ENCODE measurements at places on chromosomes 3 and 15.

GRCh38 chr15:70264738-70265465, 167.2 kb upstream of the TLE3 start:
- DNase-seq, result no peak

DNA sequence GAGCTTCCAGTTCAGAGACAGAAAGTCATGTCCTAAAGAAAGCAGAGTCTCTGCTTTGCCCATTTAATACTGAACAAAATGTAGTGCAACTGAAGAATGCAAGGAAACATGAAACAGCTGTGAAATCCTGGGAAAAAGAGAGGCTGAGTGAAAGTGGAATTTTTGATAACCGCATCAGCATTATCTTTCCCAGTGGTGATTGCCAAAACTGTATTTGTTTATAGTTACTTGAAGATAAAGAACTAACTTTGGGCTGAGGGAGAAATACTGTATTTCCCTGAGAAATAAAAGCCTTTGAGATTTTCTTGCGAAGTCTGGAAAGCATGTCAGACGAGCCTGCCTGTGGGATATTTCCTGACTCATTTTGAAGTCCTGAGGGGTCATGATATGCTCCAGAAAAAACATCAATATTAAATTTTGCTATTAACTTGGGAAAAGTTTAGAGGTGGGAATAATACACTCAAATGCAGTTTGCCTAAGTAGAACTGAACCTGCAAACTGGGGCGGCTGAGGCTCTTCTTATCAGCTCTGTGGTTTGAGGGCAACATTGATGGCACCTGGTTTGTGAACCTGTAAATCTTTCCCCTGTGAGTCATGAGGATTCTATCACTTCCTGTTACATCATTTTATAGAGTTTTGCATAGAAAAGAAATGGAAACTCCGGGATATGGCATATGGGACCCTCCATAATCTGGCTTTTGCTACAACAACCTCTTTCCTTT, 855.3 kb downstream of the MCTP2 start:
- DNase-seq, result no peak

DNA sequence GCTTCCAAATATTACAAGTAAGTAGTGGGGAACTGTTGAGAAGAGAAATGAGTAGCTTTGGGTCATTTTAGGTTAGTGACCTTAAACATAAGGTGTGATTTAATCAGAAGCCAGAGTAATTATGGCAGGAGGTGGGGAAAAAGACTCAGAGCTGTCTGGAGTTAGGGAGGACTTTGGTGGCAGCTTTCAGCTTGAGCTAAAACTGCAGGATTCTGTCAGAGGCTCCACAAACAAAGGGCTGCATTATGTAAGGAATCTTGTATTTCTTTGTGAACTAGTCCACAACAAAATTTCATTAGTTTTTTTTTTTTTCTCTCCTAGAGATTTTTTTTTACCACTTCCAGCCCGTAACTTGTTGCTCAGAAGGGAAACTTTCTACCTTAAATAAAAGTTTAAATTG, 345.3 kb downstream of the TIGIT start:
- no peak for DNase-seq

- no peak for DNase-seq
Measured at GRCh38 chr3:38966811-38967692, 84.7 kb downstream of the SCN11A start.

- DNase-seq, result no peak
Measured at GRCh38 chr15:77808075-77808474, 175.4 kb upstream of the LINGO1 start.

GRCh38 chr15:100997442-100997841, 78.3 kb downstream of the LRRK1 start:
- no peak for DNase-seq

GRCh38 chr3:57959423-57960173, 48.6 kb upstream of the FLNB start:
- no peak for DNase-seq

DNA sequence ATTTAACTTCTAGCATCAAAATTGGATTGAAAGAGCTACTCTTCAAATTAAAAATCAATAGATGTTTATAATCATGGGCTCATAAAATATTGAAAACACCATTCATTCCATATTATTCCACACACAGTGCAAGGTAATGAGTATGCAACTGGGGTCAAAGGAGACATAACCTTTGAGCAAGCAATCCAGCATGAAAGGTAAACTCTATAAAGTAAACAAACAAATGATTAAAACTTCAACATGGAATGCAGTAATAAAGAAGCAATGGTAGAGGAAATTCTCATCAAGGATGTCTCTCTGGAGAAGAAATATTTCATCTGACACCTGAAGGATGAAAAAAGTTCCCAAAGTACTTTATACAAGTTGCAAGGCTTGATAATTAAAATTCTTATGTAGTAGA, 25.8 kb downstream of the MECOM start:
- DNase-seq, result no peak

DNA sequence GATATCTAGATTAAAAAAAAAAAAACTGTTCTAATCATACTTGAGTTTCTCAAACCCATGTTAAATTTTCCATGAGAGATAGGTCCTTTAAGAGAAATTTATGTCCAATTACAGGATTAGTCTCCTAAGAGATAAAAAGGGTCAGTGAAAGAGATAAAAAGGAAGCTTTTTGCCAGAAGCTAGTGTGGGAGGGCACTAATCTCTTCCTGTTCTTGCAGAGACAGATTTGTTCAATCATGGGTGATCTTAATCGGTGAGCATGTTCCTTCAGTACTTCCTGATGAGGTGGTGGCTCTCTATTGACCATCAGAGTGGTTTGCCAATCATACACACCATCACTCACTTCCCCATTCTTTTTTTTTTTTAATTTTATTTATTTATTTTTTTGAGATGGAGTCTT, 16.9 kb upstream of the LPP start:
- DNase-seq, result no peak

- DNase-seq, result no peak
Measured at GRCh38 chr3:30199096-30199759, 407.2 kb upstream of the TGFBR2 start.

DNA sequence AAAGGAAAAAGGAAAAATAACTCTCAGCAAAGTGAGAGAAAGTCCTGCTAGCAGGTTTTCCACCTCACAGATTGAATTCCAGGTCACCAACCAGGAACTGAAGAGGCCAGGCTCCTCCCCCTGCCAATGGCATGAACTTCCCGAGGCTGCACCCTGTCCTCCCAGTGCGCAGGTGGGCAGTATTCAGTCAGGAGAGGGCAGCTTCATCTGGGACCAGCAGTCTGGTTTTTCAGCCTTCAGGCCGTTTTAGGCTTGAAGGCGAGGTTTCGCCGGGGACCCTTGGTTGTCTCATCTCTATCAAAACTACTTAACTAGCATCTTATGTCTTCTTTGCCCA, 41.2 kb downstream of the TRAT1 start:
- DNase-seq, result no peak

DNA sequence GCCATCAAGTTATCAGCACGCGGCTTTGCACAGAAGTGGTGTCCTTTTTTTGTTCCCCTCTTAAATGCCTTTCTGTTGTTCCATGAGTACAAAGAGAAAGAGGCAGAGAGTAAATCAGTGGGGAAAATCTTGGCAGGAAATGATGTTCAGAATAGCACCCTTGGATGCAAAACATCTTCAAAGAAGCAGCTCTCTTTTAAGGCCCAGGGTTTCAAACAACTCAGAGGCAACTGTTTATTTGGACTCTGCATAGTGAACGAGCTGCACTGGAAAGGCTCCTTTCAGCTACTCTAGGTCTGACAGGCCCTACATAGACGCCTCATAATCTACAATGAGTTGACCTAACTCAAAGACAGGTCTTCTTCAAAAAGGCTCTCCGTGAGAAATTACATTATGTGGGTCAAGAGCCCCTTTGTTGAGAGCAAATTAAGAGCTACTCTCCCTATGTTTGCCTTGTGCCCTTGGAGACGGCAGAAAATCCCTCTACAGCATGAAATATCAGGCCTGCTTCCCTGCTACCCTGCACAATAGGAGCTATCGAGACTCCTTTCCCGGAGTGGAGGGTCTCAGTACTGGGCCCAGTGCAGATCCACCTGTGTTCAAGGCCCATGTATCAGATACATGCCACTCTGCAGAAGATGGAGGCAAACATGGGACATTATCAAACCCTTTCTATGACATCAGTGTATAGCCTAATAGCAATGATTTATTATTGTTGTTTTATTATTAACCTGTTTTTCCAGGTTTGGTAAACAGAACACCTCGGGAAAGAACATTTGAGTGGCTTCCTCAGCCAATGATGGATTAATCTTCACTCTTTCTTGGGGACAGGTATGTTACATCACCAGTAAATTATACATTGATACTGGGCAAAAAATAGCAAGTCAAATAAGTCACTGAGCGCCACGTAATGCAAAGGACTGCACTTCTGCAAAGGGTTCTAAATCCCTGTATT, 53.1 kb downstream of the HEG1 start:
- peak; percentile 8 for DNase-seq

DNA sequence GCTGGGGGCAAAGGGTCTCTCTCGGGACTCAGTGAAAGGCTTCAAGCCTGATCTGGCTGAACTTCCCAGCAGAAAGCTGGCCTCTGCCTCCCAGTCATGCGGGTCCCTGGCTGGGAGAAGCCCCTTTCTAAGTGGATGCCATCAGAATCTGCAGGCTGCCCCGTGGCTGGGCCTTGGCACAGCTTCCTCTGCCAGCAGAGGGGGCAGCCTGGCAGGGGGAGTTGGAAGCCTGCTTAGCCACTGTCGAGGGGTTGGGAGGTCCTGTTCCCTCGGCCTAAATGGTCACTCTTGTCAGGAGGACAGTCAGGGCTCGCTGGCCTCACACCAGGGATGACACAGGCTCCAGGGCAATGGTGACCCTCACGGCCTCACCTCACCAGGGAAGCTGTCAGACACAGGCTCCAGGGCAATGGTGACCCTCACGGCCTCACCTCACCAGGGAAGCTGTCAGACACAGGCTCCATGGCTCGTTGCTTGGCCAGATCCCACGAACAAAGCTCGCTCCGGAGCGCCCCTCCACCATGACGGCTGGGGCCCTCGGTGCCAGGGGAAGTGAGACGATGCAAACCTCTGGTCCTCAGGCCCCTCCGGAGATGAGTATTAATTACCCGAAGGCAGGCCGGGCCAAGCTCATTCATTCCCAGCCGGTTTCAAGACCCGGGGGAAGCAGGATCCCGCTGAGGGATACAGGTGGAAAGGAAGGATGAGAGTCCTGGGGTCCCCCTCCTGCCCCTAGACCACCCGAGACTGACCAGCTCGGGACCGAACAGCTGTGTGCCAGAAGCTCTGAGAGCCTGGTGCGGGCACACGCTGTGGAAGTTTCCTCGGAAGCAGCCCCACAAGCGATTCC, 151.0 kb downstream of the CHSY1 start:
- DNase-seq, result no peak

DNA sequence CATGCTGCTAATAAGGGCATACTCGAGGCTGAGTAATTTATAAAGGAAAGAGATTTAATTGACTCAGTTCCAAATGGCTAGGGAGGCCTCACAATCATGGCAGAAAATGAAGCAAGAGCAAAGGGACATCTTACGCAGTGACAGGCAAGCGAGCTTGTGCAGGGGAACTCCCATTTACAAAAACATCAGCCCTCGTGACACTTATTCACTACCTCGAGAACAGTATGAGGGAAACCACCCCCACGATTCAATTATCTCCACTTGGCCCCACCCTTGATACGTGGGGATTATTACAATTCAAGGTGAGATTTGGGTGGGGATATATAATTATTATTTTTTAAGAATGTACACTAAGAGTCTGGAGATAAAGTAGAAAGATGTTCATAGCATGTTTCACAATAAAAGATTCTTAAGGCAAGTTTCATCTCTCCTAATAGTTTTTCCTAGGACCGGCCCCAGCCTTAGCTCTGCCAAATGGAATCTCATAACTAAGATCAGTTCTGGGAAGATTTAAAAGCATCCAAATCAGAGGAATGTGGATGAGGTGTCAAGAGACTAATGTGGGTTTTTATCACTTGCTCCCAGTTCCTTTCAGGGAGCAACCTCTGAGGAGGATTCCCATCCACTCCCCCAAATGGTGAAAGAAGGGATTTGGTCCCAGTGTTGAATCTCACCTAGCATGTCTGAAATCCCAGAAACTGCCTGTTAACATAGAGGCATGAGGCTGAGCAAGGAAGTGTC, 221.0 kb downstream of the ZMAT3 start:
- DNase-seq, result no peak

GRCh38 chr3:128784232-128784631, 58.2 kb downstream of the RAB7A start:
- DNase-seq, result no peak

DNA sequence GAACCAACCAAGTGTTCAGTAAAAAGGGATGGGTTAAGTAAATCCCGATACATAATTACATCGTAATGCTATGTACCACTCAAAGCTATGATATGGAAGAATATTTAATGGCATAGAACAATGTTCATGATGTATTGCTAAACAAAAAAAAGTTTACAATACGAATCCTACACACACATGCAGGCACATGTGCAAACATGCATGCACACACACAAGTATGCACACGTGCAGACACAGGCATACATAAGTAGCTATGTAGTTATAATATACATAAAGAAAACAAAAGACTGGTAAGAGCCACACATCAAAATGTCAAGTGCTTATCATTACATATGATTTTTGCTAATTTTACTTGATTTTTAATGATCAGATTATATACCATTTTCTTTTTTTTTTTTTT, 74.2 kb downstream of the ARRDC4 start:
- no peak for DNase-seq
